ENCODE measurements at places on chromosomes 1 and 21.

GRCh38 chr1:180720753-180721152 lies 88.9 kb downstream of the XPR1 start:
- no peak for DNase-seq

DNA sequence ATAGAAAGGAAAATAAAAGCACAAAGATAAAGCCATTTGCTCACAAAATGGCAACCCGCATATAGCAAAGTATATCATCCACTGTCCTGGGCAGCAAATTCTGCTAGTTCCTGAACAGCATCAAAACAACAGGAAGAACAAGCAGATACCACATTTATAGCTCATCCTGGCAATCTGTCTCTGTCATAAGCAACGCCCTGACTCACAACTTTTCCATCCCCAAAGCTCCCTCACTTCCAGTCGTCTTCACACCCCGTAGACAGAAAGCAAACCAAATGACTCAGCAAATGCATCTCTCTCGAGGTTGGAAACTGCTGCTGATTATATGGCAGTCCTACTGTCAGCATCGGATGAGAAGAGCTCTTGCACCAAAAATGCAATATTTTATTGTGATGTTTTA lies 65.8 kb downstream of the AK5 start:
- no peak for DNase-seq

GRCh38 chr1:75170981-75171380 lies 36.8 kb downstream of the LHX8 start:
- no peak for DNase-seq

DNA sequence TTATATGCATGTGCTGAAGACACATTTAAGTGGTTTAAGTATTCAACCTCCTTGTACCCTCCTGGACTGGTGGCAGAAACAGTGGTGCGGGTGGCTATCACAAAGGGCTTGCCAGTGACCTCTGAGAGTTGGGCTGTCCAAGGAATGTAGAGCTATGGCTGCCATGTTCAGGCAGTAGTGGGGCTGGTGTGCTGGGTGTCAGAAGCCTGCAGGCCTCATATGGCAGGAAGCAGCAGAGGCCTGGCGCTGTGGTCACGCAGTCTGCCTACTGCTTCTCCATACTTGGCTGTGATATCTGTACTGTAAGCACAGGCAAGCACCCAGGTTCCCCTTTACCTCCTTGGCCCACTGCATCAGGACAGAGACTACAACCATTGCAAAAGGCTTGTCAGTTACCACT lies 870.0 kb downstream of the LRRIQ3 start:
- DNase-seq, result no peak

- DNase-seq, result no peak
Measured at GRCh38 chr1:152013664-152014237, 20.1 kb upstream of the S100A10 start.

DNA sequence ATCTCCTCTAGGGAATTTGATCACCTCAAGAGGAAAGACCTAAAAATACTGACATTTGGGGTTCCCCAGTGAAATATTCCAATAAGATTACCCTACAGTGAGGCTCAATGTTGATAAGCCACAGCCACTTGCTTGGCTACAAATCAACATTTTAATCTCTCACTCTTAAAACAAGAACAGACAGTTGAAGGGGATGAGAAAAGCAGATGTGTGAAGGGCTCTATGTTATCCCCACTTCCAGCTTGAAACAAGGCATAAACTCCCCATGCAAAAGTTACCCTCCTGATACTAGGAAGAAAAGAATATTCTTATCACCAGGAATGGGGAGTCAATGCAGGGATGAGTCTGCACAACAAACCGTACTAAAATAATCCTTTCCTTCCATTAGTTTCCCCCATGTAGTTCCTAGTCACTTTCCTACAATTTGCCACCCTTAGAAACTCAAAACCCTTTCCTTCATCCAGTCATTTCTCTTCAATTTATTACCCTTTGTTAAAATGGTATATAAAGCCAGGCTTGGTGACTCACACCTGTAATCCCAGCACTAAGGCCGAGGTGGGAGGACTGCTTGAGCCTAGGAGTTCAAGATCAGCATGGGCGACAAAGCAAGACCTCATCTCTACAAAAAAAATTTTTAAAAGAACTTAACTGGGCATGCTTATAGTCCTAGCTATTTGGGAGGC lies 29.5 kb downstream of the LPGAT1 start:
- no peak for DNase-seq

GRCh38 chr21:39529026-39529425 lies 77.3 kb downstream of the SH3BGR start:
- no peak for DNase-seq

DNA sequence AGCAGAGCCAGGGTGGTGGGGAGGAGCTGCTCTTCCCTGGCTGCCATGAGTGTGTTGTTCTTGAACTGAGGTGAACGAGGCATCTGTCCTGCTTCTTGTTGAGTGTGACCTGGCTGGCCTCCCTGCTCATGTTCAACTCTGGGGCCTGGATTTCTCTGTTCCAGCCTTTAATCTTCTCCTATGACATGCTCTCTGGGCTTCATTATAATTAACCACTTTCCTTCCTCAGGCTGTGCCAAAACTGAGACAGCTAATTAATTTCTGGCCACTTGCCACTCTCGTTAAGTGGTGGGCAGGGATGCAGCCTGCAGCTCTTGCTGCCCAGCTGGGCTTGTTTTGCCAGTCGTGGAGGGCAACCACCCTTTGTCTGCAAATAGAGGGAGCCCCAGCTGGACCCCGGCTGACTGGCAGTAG lies 23.3 kb downstream of the OPRD1 start:
- no peak for DNase-seq

DNA sequence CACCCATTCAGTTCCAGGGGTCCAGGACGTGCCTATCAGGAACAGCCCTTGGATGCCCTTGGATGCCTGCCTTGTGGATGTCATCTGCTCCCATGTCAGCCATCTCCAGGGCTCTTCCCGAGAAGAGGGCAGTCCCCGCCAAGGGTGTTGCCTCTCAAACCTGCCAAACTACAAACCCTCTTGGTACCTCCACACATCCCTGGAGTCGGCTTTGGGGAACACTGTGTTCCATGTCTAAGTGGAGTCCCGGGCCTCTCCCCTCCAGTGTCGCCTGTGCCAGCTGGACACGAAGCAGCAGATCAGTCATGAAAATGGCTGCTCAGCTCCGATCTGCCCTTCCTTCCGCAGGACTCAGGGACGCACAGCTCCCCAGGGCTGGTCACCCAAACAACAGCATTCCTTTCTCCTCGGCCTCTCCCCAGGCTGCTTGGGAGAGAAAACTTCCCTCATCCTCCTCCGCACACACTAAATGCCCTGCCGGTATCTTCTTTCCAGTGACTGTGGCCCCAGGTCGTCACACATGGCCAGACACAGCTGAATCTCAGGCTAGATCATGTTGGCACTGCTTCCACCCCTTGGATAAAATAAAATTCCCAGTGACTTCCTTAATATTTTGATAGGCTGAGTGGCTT lies 53.4 kb downstream of the GALNT2 start:
- no peak for DNase-seq

- no peak for DNase-seq
Measured at GRCh38 chr1:19374926-19375325, 62.8 kb downstream of the SLC66A1 start.

- DNase-seq, result no peak
Measured at GRCh38 chr1:213103377-213104306, 52.6 kb downstream of the RPS6KC1 start.

DNA sequence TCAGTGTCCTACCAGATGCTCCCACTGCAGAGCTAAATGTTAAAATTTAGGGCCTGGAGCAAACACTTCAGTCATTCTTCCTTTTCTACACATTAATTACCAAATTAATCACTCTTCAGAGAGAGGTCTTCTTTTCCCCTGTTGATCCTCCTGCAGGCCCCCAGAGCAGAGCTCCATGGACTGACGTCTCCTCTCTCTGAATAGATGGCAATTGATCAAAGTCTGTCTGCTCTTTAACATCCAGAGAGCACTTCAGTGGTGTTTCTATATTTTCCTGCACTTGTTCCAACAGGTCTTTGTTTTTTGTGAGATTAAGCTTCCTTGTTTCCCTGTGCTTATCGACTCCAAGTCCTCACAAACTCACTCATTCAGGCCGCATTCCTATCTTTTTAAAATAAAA lies 239.3 kb downstream of the SIPA1L2 start:
- DNase-seq, result no peak

- DNase-seq, result peak; percentile 44
Measured at GRCh38 chr1:19209439-19209989, 552 bp downstream of the UBR4 start.

DNA sequence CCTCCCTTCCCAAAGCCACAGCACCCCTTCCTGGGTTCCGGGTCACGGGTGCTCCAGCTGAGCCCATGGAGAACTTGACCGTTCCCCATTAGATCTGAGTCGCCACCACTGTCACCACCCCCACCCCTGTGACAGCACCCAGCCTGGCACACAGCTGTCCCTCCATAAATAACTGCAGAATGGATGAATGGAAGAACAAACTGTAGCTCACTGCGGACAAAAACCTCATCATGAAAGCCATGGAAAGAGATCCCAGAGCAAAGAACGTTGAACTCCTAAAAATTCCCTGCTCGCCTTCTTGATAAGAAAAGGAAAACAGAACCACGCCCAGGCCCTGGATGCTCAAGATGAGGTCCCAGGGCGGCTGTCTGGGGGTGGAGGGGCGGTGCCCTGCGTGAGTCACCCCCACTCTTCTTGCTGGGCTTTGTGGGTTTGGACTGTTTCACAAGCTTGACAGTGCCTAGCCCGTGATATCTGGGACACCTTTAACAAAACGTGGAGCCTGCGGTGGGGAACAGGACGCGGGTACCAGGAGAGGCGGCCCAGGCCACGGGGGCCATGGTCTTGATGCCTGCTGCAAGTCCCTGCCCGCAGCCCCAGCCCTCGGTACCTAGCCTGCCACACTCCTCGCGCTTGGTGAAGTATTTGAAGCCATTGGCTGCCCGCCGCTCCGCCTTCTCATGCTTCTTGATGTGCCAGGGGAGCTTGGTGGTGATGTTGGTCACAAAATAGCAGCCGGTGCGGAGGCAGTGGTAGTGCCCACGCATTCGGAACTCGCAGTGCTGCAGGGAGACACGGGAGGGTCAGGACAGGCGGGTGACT lies 151.9 kb downstream of the CASZ1 start:
- no peak for DNase-seq

Data from stimulated activated CD4-positive, alpha-beta T cell treated with anti-CD3 and anti-CD28 coated beads, Interleukin-15, amount 100 ng/mL, for 1 hour (primary cell).